Testis (tissue), 5 donors: ENCODE measurements at places on chromosomes 2 and 18. TPM values are rescaled to one million over a fixed set of nuclear protein-coding genes. Genes with fewer than 3 reads are reported as not detected.

Gene B3GNT7
- total RNA-seq = 5.0 TPM

- DNase-seq = peak; percentile 46
These were observed at the start of gene ASXL3 for GRCh38 chr18:33577685-33578517. ASXL3 (plus strand) TSS chr18:33578219; CDS start chr18:33578632, 413 bp downstream.

DNA sequence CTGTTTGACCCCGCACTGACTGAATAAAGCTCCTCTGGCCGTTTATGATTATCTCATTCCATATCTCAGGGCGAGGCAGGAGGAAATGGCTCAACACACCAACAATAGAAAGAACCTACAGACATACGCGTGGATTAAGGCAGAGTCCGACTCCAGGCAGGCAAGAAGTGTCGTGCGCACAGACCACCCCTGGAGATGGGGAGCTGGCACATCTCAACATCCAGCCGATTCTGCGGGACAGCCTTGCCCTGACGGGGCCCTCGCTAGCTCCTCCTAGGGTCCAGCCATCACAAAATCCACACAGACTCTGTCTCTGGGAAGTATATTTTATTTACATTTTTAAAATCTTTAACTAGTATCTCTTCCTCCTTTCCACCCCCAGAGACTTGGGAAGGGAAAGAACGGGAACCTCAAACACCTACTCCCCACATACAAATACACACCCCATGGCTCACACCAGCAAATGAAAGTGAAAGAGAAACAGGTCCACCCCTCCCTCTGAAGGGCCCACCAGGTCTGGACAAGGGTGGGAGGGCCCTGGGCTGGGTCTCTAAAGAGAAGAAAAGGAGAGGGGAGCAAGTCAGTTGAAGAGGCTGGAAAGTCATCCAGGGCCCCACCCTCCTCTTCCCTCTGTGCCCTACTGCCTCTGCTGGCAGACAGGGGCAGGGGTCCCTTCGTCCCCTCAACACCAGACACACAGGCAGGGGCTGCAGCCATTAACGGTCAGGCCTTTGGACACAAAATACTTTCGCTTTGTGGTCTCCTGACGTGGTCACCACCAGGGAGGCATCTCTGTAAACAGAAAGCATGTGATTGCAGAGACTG lies 3.2 kb downstream of the GPBAR1 start:
- DNase-seq = no peak

- DNase-seq = no peak
These were observed 458 bp downstream of the B4GALT6 start for GRCh38 chr18:31683968-31684278.

GRCh38 chr2:217799563-217800432 lies 203.0 kb downstream of the TNS1 start:
- DNase-seq = peak; percentile 11

- DNase-seq = no peak
These were observed 91.6 kb downstream of the PRKRA start for GRCh38 chr2:178359192-178359912.

DNA sequence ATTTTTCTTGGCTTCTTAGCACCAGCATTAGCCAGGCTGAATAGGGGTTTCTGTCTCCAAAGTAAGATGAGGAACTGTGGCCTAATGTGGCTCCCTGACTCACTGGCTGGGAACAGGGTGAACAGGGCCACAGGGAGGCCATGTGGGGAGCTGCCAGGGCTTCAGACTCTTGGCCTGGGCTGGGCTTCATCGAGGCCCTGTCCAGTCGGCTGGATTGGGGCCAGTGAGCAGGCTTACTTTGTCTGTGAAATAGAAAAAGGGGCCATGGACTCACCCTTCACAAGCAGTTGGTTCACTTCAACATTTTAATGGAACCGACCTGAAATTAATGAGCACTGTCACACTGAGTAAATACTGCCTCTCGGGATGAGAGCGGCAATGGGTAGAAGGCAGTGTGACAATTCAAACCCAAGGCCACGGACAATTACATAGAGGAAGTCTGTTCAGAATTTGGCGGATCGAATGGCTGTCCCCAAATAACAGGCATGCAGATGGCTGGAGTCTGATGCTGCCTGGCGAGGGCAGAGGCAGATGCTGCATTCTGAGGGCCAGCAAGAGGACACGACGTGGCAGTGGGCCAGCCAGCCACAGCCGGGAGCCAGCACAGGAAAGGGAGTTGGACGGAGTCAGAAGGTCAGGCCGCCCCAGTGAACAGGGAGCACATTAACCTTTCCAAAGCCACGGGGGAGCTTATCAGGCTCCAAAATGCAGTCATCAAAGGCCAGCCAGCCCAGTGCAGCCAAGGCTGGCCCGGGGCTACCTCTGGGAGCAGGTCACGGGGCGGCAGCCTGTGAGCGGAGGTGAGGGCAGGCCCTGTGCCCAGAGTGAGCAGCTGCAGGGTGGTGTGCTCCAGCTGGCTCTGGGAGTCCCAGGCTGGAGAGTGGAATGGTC lies 146.6 kb upstream of the REV1 start:
- DNase-seq = peak; percentile 87

DNA sequence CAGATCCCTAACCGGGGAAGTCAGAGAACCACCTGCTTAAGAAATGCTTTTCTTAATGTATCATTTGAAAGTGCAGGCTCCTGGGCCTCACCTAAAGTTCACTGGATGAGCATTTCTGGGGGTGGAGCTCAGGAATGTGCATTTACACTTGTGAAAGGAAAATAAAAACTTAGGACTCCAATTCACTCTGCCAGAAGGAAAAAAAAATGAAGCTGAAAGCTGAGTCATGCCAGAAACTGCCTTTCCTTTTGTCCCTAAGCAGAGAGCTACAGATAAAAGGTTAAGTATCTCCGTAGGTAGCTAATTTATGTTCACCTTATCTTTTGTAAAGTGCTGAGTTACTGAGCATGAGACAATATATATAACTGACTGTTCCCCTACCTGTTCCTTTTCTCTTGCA lies 229.5 kb upstream of the MEX3C start:
- no peak for DNase-seq

- no peak for DNase-seq
These were observed 55.6 kb downstream of the BIN1 start for GRCh38 chr2:127051116-127052056.

Gene KLHL41
- 4.3 TPM for total RNA-seq

Gene ALPP
- 0.87 TPM for total RNA-seq

Gene LYPD6B
- total RNA-seq = 41.9 TPM

Gene TDRD15
- total RNA-seq = 11.3 TPM

DNA sequence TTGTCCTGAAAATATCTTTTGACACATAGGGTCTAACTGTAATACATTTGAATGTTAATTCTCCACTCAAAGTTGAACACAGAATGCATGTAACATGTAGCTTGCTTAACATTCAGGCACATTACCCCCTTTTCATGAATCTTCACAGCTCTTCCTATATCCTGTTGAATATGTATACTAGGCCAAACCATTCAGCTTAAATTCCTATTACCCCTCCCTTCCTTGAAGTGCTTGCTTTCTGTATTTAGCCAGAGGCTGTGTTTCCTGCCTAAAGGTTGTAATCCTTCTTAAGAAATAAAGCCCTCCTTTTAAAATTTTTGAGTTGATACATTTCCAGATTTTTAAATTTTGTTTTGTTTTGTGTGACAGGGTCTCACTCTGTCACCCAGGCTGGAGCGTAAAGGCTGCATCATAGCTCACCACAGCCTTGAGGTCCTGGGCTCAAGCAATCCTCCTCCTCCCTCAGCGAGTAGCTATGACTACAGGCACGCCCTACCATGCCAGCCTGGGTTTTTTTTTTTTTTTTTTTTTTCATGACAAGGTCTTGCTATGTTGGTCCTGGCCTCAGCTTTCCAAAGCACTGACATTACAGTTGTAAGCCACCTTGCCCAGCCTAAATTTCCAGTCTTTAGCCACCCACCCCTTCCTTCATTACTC lies 357.6 kb downstream of the DSC3 start:
- DNase-seq = no peak

DNA sequence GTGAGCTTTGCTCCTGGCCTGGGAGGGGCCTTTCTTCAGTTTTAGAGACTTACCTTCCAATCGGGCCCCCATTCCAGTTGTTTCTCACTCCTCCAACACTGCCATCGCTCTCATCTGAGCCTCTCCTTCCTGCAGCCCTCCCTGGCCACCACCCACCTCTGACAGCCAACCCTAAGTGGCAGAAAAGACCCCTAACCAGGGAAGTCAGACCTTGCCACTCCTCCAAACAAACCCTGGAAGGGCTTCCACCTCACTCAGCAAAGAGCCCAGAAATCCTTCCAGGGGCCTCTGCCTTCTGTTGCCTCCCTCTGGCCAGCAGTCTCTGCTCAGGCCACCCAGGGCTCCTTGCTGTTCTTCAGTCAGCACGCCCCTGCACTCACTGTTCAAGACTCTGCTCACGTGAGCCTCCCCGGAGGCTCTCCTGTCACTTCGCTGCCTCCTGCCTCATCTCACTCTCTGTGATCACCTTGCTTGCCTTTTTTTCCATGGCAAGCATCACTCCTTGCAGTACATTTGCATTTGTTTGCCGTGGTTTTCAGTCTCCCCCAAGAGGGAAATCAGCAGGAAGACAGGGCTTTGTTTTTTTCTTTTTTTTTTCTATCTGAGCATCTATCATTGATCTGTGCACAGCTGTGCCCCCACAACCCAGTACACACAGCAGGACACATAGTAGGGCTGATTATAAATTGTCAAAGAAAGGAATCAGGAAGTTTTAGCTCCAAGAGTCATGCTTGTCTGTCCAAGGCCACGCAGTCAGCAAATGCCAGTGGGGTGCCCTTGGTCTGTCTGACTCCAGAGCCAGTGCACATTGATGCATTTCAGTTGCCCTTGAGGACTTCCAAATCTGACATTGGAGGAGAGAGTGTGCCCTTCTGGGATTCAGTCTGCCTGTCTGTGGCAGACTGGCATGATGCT lies 83.9 kb downstream of the INHBB start:
- DNase-seq = peak; percentile 36

Gene CRYGD
- total RNA-seq = not detected

DNA sequence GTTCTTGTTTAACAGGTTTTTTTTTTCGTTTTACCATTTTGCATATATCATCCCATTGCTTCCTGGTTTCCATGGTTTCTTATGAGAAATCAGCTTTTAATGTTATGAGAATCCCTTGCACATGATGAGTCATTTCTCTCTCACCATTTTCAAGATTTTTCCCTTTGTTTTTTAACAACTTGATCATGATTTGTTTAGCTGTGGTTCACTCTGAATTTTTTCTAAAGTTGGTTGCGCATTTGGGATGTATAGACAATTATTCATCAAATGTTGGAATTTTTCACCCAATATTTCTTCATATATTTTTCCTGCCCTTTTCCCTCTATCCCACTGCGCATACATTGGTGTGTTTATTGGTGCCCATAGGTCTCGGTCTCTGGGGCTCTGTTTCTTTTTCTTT lies 42.4 kb upstream of the BIN1 start:
- DNase-seq = no peak

GRCh38 chr2:216317831-216318520 lies 54.3 kb downstream of the MARCHF4 start:
- DNase-seq = no peak

Gene INHBB
- total RNA-seq = 55.4 TPM

DNA sequence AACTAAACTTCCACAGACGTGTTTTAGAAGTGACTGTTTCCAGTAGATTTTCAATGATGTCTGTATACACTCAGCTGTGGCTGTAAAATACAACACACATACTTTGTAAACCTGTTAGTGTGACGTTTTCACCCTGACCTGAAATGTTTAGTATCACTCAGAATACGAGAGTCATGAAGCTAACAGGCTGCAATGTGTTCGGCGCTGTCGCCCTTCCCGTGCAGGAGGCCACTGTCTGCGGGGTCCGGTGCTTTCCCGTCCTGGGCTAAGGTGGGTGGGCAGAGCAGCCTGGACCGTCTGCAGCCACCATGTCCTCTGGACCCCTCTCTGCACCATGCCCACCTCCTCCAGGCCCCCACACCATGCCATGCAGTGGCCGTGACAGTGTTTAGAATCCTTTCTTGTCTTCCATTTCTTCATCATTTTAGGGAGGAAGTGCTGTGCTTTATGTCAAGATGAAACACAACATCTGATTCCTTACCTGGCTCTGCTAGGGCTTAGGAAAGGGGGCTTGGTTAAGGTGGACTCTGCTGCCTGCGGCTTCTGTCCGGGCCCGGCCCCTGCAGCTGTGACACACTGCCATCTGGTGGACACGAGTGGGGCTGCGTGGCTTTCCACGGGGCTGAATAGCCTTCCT lies 53.8 kb upstream of the RBM44 start:
- DNase-seq = peak; percentile 86

GRCh38 chr2:156657809-156658208 lies 221.6 kb downstream of the GPD2 start:
- no peak for DNase-seq

GRCh38 chr2:19538411-19538963 lies 180.1 kb upstream of the OSR1 start:
- no peak for DNase-seq

DNA sequence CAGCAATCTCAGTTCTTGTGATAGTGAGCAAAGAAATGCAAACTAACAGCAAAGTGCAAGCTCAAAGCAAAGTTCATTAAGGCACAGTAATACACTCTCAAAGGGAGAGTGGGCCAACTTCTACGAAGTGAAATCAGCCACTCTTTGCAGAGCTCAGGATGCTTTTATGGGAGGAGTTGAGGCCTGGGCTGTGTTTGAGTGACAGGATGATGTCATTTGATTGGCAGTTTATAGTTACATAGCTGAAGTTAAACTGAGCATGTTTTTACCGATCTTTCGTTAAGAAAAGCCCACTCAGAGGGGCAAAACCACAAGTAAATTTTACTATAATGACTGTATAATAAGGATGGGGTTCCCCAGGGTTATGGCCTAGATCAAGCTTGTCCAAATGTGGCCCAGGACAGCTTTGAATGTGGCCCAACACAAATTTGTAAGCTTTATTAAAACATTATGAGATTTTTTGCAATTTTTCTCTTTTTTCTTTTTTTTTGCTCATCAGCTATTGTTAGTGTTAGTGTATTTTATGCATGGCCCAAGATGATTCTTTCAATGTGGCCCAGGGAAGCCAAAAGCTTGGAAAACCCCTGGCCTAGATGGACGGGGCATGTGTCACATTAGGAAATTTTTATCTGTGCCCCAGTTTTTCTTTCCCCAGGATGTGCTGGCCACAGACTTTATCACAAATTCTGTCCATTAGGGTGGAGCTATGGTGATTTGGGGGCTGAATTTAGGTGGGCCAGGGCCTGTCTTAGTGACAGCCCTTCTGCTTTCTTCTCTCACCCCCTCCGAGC lies 8.3 kb upstream of the DNAH7 start:
- DNase-seq = no peak

GRCh38 chr2:127891811-127892210 lies 6.1 kb upstream of the AMMECR1L start:
- DNase-seq = peak; percentile 53

DNA sequence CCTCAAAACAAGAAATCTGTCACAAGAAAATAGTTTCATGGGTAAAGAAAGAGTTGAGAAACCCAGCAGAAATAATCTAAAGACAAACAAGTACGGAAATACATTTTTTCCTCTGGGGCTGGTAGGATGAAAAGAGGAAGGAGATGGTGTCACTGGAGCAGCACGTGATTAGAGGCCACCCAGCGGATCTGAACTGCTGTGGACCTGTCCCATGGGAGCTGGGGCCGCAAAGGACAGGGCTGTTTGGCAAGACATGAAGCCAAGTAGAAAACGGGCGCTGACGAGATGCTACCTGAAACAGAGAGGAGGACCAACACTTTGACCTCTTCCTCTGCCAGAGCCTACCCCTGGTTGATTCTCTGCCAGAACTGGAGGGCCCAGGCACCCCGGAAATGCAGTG lies 295.4 kb upstream of the ATP5MC3 start:
- DNase-seq = no peak

Gene RFTN2
- 25.0 TPM for total RNA-seq

Gene EGR4
- total RNA-seq = 12.5 TPM

GRCh38 chr2:186427970-186428369 lies 58.1 kb upstream of the ZC3H15 start:
- DNase-seq = no peak

Gene ALK
- total RNA-seq = 2.1 TPM
